ENCODE measurements at places on chromosomes 1 and 21. TPM values are rescaled to one million over a fixed set of nuclear protein-coding genes. Genes with fewer than 3 reads are reported as not detected.

The DCST1 gene
- not detected for total RNA-seq

The GUCA2B gene
- not detected for total RNA-seq

The UBXN11 gene
- total RNA-seq, result 1.7 TPM

The OR2T29 gene
- total RNA-seq, result not detected

The S100A2 gene
- 0.76 TPM for total RNA-seq

The SEMA4A gene
- total RNA-seq, result 0.51 TPM

The HFM1 gene
- total RNA-seq, result 0.25 TPM

The CYP4Z1 gene
- total RNA-seq, result under 0.01 TPM

The IL22RA1 gene
- total RNA-seq, result not detected

The S100A12 gene
- total RNA-seq, result not detected

The SNX7 gene
- 24.5 TPM for total RNA-seq

The CCDC190 gene
- total RNA-seq, result not detected

The MUL1 gene
- 31.1 TPM for total RNA-seq

The RHBG gene
- total RNA-seq, result not detected

The PDC gene
- not detected for total RNA-seq

The OR6Y1 gene
- not detected for total RNA-seq

The ESRRG gene
- not detected for total RNA-seq

The GABPA gene
- total RNA-seq, result 27.7 TPM

The KRTAP21-3 gene
- not detected for total RNA-seq

The BECN2 gene
- not detected for total RNA-seq

The SELP gene
- total RNA-seq, result 0.13 TPM
